ENCODE measurements at places on chromosomes 13 and 19.

GRCh38 chr13:31022288-31022895 is 89.9 kb downstream of the TEX26 start:
- DNase-seq = no peak

DNA sequence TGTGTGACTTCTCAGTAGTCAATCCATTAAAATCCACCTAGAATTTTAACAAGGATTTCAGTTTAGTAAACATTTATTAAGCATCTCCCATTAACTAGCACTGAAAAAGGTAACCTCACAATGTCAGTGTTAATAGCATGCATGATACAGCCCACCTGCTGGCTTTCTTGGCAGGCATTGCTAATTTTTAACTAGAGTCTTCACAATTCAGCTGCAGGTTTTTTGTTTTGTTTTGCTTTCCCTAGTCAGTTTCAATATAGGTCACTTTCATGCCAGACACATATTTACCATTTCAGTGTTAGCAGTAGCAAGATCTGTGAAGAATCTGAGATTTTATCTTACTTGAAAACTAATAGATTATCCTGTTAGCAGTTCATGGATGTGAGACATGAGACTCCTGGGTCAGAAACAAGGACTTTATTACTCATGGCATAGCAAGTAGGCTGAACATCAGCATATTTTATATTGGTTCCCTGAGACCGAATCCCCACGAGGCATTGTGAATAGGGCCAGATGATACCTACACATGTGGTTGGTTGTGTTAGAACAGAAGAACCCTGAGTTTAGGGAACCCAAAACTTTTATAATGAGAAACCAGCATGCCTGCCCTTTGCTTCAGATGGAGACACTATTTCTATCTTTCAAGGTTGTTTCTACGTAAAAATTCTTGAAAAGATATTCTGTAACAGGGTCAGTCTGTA is 198.0 kb upstream of the HTR2A start:
- DNase-seq = no peak

GRCh38 chr13:95642028-95642621 is 2.4 kb downstream of the DZIP1 start:
- no peak for DNase-seq

DNA sequence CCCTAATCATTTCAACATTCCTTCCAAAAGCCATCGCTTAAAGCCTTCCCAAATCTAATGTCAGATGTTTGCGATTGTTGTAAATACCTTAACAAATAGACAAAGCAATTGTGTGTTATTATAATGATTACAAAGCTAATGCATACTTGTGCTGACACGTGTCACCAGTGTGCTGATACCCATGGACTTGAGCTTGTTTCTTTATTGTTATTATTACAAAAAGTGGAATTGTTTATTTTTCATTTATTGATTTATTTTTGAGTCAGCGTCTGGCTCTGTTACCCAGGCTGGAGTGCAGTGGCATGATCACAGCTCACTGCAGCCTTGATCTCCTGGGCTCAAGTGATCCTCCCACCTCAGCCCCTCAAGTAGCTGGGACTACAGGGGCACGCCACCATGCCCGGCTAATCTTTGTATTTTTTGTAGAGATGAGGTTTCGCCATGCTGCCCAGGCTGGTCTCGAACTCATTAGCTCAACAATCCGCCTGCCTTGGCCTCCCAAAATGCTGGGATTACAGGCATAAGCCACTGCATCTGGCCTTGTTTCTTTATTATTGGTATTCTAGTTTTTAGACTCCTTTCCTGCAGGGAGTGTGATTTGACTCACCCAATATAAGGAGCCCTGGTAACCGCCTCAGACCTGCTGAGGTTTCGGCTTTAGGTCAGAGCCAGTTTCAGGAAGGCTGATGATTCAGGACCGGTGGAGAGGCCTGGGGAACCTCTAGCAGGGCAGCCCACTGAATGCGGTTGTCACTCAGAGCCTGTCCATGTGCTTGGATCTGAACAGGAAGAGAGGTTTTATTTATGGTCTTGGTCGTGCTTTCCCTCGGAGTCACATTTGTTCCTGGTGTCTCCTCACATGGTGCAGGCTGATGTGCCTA is 2.1 kb upstream of the FBXO17 start:
- no peak for DNase-seq

DNA sequence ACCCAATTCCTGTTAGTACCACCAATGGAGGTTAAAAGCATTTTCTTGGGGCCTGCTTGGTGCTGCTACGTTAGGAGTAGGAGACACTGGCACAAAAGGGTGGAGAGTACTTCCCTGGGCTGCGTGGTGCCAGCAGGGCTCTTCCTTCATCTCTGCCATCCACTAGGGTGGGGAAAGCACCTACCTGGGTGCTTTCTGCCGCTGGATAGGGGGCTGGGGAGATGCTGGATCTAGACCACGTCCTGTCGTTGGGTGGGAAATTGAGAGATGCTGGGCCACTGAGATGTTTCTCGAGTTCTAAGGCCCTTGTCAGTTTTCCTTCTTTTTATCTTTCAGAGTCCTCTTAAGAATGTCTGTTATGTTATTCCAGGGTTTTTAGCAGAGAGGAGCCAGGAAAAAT is 6.7 kb upstream of the FCGBP start:
- no peak for DNase-seq

DNA sequence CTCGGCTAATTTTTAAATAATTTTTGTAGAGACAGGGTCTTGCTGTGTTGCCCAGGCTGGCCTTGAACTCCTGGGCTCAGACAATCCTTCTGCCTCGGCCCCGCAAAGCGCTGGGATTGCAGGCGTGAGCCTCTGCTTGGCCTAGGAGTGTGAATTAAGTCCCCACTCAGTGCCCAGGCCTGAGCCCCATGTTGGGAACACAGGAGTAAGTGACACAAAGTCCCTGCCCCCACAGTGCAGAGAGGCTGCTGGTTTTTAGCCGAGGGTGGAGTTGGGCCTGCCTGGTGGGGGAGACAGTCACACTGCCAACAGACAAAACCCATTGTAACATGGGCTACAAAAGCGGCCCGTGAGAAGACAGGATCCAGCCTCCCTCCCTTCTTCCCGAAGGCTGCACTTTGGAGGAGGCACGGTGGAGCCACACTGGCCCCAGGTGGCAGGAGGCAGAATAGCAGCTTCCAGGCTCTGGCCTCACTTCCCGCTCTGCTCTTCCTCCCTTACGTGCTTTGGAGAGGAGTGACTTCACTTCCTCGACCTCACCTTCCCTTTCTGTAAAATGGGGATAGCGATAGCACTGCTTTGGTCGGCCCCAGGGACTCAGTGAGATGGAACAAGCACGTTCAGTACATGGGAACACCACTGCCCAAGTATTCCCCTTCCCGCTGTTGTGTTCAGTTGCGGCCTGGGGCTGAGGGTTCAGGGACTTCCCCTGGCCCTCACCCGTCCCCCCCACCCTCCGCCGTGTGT is 15.2 kb upstream of the EHD2 start:
- DNase-seq = peak; percentile 27

- DNase-seq = no peak
Measured at GRCh38 chr13:48749699-48750473, 96.2 kb downstream of the CYSLTR2 start.
